Osteocyte (in vitro differentiated cells): ENCODE measurements at places on chromosomes 13 and 19. TPM values are rescaled to one million over a fixed set of nuclear protein-coding genes. Genes with fewer than 3 reads are reported as not detected.

CAPN12 gene
- total RNA-seq: not detected in 2 replicates

CACNA1A gene
- total RNA-seq: 2.2 and 2.3 TPM in 2 replicates

ATXN8OS gene
- not detected in 2 replicates for total RNA-seq

- DNase-seq: no peak
Measured at GRCh38 chr13:46164661-46165060, 17.3 kb downstream of the LCP1 start.

GJB6 gene
- not detected in 2 replicates for total RNA-seq

DNA sequence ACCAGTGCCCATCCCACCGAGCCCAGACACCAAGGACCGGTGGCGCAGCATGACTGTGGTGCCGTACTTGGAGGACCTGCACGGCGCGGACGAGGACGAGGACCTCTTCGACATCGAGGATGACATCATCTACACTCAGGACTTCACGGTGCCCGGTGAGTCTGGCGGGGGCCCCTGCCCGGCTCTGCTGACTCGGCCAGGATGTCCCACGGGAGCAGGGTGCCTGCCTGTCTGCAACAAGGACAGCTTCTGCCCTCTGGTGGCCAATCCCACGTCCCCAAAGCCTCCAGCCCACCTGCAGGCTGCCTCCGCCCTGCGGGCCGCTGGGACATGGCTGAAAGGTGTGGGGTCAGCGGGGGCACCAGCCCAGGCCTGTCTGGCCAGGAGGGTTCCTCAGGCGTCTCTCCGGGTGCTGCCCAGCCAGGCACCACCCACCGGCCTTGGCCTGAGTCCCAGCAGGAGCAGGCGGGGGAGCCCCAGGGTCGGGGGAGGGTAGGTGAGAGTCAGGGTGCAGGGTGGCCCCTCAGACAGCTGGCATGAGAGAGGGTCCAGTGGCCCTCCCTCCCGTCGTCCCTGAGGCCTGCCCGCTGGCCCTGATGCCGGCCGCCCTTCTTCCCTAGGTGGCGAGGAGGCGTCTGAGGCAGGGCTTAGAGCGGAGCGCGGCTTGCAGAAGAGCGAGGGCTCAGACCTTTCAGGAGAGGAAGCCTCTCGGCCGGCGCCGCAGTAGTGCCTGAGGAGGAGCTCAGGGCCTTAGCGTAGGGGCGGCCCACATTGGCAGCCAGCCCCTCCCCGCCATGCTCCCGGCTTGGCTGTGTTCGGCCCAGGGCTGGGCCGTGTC lies 14.6 kb downstream of the CBARP start:
- DNase-seq: no peak

ADAMTSL5 gene
- total RNA-seq: 4.4 and 6.4 TPM in 2 replicates

GRCh38 chr19:1514295-1514661 lies 1.5 kb upstream of the ADAMTSL5 start:
- DNase-seq: peak; percentile 80

- no peak for DNase-seq
Measured at GRCh38 chr13:39154041-39154440, 115.8 kb downstream of the NHLRC3 start.

CYP2A7 gene
- not detected in 2 replicates for total RNA-seq

TEX26 gene
- total RNA-seq: not detected in 2 replicates

KLK6 gene
- not detected in 2 replicates for total RNA-seq

CD209 gene
- not detected in 2 replicates for total RNA-seq

SLAIN1 gene
- 0.16 TPM in 1 of 2 replicates, not detected in the other for total RNA-seq

ATP7B gene
- total RNA-seq: 8.6 and 10.4 TPM in 2 replicates

PSG5 gene
- total RNA-seq: not detected in 2 replicates

GRCh38 chr13:30924721-30925120 lies 7.7 kb upstream of the TEX26 start:
- no peak for DNase-seq

ZNF345 gene
- total RNA-seq: 10.0 and 11.6 TPM in 2 replicates

B3GNT8 gene
- 0.35 and 1.5 TPM in 2 replicates for total RNA-seq

- DNase-seq: no peak
Measured at GRCh38 chr13:41048640-41049039, 12.7 kb upstream of the WBP4 start.

AZU1 gene
- 0.91 and 1.0 TPM in 2 replicates for total RNA-seq
